Breast epithelium (tissue), 4 donors: ENCODE measurements at places on chromosomes 6 and 20.

DNA sequence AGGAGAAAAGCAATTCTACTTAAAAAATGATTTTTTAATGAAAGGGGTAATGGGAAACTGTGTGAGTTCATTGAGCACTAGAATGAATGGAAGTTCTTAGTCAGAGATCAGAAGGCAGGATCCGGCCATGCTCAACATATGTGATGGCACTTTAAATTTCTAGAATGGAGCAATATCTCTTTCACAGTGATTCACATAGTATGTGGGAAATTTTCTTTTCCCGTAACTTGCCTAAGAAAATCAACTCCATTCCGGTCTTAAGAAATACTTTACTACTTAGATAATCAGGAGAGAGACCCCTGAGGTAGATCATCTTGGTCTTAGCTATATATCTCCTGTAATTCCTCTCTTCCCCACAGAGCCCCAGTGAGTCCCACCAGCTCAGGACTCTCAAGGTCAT lies 131.8 kb downstream of the SCML4 start:
- no peak for DNase-seq

DNA sequence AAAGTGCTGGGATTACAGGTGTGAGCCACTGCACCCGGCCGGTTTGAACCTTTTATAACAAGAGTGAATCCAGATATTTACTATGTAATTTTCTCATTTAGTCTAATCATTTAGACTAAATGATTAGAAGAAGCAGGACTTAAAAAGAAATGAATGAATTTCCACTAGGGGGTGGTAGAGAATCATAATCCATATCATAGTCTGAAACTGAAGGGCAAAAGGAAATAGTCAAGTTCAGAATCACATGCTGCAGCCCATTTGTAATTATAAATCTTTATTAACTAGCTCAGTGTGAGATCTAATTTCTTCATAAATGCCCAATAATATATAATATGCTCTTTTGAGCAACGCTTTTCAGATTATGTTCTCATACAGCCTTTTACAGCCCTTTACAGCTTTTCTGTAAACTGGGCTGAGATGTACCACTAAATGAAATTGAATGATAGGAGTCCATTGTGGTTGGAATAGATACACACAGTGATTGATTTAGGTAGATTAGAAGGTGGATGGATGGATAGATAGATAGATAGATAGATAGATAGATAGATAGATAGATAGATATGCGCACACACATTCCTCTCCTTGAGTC lies 31.8 kb downstream of the PSMB9 start:
- DNase-seq, result no peak

- DNase-seq, result no peak
Observed at GRCh38 chr6:84417260-84417659, 189.8 kb upstream of the CEP162 start.

DNA sequence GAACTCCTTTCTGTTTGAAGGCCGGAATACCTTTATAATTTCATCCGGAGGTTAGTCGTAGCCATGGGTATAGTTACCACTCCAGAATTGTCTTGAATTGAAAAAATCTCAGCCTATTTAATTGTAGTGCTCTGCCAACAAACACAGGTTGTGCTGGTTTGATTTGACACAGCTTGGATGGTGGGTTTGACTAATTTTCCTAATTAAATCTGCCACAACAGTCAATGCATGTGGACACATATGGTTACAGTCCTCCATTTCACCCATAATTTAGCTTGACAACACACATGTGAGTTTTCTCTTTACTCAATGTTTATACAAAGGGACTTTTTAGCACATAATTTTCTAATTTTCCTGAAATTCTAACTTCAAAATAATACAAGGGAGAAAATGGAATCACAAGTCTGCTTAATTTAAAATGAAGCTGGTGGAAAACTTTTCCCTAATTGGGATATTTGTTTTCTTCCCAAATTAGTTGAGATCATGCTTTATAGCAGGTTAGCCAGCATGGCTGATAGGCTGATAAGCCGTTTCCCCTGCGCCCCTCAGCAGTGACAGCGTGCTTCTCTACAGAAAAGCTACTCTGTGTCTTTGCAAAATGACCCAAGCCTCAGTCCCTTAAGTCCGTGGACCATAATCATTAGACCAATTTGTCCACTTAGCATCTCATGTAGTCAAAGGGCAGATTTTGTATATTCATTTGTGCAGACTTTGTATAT lies 463.5 kb upstream of the FLRT3 start:
- no peak for DNase-seq

DNA sequence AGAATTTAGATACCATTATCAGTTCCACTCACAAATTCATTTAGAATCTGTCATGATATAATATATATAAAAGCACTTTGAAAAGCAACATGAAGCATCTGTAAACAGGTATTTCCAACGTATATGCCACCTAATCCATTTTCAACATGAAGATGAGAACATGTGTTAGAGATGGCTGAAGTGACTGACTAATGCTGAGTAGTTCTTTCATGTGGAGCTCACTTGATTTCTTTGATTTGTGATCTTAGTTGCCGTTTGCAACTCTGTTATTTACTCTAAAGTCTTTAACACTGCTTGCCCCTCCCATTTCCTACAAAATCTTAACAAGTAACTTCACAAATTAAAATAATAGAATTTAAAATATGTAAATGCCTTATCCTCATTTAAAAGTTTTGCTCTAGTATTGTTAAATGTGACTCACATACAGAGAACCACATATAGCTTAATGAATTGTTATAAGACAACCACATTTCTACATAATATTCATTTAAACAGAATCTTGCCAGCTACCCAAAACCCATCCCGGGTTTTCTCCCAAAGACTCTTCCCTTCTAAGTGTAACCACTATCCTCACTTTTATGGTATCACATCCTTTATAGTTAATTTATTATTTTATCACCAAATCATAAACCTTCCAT lies 78.3 kb downstream of the ME1 start:
- DNase-seq, result no peak

- no peak for DNase-seq
Observed at GRCh38 chr6:55023230-55023629, 151.1 kb upstream of the HCRTR2 start.

DNA sequence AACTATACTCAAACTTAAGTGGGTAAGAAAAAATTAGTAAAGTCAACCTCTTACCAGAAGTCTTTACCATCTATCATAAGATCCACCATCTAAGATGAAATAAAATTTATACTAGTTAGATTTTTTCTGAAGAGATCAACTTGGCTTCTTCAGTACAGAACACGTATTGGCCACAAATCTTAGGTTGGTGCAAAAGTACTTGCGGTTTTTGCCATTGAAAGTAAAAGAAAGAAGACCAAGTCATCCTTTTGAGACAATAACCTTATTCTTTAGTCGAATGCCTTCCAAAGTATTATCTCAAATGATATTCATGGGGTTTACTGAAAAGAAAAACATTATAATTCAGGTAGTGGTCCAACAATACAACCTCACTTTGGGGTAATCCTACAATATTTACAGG lies 292.6 kb upstream of the PTCHD4 start:
- no peak for DNase-seq

DNA sequence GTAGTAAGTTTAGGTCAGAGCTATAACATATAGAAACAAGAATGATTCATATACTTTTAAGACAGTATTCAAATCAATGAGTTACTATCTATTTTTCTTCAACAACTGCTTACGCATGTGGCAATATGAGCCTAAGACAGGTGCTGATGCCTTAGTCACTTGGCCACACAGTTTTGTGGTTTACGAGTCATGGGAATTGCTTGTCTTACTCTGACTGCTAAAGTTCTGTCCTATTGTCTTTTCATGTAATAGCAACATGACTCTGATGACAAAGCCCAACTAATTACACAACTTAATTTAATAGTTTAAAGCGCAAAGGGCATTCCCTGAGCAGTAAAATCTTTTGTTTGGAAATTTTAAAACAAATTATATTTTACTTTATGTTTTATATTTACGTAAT lies 159.3 kb upstream of the CENPW start:
- DNase-seq, result no peak

GRCh38 chr6:129633529-129633928 lies 76.4 kb downstream of the ARHGAP18 start:
- DNase-seq, result no peak

DNA sequence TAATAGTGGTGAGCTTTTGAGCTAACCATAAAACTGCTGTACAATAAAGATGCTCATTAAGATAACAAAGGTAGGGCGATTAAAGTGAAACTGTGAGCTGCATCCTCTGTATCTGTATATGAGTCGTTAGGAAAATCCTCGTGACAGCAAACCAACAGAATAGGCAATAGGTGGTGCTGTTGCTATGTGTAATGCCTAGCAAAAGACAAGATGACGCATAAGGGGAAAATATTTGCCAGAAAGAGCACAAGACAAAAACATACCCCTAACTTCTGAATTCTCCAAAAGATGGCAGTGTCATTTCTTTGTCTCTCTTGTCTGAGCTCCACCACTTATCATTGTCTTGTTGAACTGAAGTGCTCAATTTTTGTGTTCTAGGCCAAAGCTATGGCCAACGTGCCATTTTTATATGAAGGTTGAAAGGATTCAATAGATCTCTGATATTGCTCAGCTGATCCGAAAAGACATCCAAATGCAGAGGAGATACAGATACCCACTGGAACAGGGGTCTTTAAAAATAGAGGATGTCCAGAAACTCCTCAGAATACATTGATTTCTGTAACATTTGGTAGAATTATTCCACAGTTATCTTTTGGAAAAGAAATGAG lies 56.3 kb upstream of the ANKEF1 start:
- no peak for DNase-seq

DNA sequence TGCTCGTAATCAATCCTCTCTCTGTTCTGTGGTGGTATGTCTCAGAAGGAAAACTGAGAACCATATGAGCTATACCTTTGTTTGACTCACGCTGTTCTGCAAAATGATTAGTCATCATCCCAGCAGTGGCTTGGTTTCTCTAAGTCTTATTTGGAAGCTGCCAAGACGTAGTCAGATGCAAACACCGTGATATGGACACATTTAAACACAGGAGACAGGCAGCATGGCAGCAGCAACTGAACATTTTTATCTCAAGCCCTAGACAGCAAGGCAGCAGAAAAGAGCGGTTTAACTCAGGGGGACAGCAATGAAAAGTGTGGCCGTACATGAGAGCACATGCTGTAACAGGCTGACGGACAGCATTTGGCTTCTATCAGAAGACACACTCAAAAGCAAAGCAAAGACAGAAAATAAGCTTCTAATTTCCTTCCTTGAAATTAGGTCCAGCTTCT lies 1295.1 kb downstream of the EPHA7 start:
- DNase-seq, result no peak

DNA sequence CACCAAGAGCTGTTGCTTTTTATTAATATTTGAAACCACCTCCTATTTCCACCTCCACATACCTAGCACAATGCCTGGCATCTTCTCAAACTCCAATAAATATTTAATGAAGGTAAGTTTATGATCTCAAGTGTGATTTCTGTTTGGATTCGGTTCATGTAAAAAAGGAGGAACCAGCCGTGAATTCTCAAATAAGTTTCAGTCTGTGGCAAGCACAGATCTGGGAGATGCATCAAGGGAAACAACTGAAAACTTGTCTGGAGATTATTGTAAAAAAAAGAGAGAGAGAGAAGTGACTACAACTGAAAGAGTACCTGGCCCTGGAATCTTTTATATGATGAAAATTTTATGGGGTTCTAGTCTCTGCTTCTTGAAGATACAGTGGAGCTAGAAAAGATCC lies 52.8 kb upstream of the PNRC1 start:
- no peak for DNase-seq

- DNase-seq, result no peak
Observed at GRCh38 chr6:1436334-1437306, 47.2 kb downstream of the FOXF2 start.
